ENCODE measurements at places on chromosomes 13 and 19.

- no peak for DNase-seq
Observed at GRCh38 chr19:41870401-41870873, 6.6 kb upstream of the CD79A start.

- DNase-seq: no peak
Observed at GRCh38 chr19:19661675-19662251, 1.7 kb downstream of the ATP13A1 start.

- DNase-seq: no peak
Observed at GRCh38 chr19:12581100-12581499, 29.5 kb downstream of the ZNF490 start.

DNA sequence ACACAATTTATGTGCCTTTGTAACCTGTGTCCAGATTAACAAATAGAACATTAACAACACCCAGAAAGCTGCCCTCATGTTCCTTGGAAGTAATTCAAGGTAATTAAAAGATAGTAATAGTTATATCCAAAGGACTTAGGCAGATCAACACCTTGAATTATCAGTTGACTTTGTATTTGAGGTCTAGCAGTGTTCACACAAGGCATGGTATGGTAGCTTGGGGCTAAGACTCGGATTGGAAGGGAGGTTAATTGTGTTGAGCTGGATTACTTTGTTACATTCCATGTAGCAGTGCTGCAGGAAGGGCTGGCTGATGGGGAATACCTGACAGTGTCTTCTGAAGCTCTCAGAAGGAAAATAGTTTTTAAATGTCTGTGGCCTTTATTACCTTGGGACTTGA is 16.8 kb downstream of the SLC25A15 start:
- DNase-seq: no peak

- DNase-seq: no peak
Observed at GRCh38 chr19:1228161-1228957, 9.4 kb downstream of the CBARP start.

DNA sequence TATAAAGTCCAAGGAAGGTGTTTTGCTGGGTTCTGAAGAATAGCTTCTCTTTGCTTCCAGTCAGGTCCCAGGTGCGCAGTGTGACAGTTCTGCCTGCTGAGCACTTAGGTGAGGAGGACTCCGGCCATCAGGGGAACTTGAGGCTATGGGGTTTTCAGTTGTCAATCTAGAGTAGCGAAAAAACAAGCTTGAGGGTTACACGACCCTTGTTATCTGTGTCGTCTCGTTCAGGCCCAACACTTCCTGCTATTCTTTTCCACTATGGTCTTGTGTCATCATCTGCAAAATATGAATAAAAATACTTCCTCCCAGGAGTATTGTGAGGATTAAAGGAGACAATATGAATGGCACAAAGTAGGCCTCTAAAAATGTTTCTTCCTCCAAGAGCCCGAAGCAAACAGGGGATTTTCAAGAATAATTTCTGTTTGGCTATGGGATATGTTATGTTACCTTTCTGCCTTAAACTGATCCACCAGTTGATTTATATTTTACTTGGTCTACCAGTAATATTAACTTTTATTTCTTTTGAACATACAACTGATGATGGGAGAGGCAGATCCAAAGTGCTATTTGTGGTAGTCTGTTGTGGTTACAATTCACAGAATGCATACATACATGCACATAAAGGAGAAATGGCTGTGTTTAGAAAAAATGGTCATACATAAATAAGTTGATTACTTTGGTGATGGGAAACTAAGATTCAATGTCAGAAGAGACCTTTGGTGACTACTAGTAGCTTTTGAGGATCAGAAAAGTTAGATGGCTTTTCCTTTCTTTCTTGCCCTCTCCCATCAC is 40.5 kb upstream of the RCBTB2 start:
- no peak for DNase-seq

DNA sequence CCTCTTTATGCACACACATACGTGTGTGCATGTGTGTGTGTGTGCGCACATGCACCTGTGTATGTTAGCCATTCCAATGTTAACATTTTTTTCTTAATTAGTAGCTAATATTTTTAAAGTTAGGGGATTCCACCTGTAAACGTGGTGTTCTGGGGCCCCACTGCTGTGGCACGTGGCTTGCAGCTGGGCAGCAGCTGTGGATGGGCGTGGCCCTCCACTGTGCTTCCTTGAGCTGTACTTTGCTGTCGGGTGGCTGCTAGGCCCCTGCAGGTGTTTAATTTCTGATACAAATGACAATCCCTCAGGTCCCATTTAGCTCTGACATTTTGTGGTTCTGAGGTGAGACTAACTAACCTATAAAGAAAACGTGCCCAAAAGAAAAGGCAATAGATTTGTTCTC is 58.9 kb upstream of the GJB6 start:
- DNase-seq: no peak

DNA sequence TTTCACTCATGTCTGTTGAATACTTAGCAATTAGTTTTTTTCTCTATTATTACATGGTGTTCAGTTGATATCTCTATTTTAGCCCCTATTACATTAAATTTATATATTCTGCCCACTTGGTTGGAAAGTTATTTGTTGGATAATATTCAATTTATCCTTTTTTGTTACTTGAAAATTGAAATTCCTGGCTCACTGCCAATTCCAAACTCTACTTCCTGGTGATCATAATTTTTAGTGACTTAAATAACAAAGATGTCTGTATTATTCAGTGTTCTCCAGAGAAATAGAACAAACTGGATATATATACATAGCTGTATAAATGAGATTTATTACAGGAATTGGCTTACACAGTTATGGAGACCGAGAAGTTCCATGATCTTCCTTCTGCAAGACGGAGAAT is 93.6 kb downstream of the GPC5 start:
- no peak for DNase-seq

- DNase-seq: no peak
Observed at GRCh38 chr13:27522847-27523246, 72.5 kb upstream of the MTIF3 start.

DNA sequence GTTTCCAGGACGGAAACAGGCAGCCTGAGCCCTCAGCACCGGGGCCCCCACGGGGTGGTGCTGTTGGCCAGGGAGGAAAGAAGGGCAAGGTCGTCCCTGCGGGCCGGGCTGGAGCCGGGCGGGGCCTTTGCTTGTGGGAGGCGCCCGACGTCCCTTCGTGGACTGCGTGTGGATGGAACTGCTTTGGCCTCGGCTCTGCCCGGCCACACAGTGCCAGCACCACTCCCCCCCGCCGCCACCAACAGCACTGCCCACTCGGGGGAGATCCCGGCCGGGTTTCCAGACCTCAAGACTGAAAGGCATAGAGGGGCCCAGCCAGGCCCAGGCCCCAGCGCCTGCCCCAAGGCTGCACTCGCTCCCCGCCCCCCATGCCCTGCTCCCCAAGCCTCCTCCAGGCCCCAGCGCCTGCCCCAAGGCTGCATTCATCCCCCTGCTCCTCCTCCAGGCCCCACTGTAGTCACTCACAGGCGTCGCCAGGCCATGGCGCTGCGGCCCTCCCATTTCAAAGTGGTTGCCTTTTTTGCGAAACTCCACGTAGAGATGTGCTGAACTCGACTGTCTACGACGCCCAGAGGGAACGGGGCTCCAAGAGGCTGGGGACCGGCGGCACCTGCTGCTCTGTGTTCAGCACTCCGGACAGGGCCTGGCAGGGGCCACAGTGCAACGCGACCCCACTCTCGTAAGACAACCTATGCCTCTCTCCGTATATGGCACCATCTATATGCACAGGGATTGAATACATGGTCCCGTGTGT is 22.5 kb downstream of the C13orf46 start:
- DNase-seq: peak; percentile 68

DNA sequence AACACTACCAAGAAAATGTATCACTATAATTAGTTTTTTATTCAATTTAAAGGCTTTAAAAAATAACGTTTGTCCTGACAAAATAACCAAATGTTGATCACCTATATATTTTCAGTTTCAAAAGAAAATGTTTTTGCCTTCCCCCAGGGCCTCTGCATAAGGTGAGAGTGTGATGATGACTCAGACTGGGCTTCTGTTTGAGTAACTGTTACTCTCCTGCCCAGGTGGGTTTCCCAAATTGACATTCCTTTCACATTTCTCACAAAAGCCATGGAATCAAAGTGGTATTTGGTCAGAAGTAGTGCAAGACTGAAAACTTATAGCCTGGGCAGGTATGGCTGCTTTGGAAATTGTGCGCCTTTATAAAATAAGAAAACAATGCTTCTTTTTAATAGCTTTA is 180.6 kb downstream of the COG6 start:
- DNase-seq: no peak

DNA sequence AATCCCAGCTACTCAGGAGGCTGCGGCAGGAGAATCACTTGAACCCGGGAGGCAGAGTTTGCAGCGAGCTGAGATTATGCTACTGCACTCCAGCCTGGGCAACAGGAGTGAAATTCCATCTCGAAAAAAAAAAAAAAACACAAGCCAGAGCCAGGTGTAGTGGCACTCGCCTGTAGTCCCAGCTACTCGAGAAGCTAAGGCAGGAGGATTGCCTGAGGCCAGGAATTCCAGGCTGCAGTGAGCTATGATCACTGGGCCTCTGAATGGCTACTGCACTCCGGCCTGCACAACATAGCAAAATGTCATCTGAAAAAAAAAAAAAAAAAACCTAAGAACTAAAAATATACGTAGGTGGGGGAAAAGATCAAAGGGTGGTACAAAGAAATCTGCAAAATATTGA is 19.4 kb downstream of the EPS15L1 start:
- DNase-seq: no peak

- no peak for DNase-seq
Observed at GRCh38 chr13:27621116-27621365, 651 bp upstream of the POLR1D start.

DNA sequence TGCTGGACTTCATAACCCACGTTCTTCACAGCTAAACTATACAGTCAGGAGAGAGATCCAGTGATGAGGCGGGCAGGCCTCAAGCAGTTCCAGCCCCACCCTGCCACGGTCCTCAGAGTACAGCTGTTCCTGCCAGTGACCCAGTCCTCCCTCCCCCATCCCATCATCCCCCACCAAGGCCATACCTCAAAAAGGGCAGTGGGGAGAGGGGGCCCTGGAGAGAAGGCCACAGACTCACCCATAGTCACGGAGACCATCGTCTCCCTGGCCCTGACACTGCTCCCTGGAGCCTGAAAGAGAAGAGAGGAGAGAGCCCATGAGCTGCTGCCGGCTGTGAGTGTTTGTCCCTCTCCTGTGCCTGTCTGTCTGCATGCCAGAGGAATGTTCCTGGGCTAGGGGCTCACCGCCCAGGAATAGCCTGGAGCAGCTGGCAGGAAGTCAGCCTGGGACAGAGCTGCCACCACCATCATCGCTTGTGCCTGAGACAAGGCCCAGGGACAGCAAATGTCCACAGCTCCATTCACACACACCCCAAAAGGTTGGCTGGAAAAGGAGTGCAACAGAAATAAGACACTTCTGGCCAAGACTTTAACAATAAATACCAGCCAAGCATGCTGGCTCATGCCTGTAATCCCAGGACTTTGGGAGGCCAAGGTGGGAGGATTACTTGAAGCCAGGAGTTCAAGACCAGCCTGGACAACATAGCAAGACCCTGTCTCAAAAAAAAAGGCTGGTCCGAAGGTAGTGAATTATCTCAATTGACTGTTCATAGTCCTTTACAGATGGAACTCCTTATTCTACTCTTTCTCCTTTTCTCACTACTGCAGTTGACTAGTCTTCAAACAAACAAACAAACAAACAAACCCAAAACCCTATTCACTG is 6.4 kb downstream of the C19orf47 start:
- no peak for DNase-seq

DNA sequence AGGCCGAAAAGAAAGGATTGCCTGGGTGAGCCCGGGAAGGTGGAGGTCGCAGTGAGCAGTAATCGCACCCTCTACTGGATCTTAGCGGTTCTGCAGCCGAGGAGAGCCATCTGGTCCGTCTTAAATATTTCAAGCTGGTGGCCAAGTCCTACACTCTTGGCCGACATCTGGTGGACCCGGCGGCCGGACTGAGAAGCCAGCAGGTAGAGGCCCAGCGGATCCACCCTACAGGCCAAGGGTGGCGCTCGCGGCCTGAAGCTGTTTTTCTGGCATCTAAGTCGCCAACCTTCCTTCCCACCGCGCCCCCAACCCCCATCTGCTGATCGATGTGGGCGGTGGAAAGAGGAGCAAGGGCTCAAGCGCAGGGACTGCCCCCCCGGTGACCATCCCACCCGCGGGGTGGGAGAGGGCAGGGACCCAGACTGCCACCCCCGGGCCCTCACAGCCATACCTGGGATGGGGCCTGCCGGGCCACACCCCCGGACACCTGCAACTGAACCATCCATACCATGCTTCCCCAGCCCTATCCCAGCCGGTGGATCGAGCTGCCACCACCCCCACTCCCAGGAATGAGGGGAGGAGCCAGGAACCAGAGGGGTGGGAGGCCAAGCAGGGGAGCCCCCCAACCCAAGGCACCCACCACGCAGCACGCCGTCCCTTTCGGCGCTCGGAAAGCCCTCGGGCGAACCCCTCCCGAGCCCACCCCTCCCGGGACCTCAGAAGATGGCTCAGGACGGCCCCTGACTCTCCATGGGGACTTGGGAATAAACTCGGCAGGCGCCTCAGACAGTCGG is 46.3 kb upstream of the ZNF730 start:
- no peak for DNase-seq

DNA sequence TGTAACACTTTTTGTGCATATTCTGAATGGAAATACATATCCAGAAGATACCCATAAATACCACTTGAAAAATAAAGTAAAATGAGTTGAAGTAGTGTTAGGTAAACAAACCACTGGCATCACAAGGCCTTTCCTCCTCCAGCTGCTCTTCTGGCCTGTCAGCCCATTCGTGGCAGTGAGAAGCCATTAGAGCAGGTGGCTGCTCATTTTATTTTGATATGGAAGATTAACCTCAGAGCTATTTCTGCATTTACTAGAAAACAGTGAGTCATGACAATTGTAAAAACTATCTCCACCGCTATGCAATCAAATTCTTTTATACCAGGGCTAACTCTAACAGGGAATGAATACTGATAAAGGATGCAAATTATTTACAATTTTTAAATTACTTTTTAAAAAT is 2898.1 kb downstream of the PCDH9 start:
- no peak for DNase-seq

GRCh38 chr13:93621051-93621450 is 394.4 kb downstream of the GPC6 start:
- no peak for DNase-seq

DNA sequence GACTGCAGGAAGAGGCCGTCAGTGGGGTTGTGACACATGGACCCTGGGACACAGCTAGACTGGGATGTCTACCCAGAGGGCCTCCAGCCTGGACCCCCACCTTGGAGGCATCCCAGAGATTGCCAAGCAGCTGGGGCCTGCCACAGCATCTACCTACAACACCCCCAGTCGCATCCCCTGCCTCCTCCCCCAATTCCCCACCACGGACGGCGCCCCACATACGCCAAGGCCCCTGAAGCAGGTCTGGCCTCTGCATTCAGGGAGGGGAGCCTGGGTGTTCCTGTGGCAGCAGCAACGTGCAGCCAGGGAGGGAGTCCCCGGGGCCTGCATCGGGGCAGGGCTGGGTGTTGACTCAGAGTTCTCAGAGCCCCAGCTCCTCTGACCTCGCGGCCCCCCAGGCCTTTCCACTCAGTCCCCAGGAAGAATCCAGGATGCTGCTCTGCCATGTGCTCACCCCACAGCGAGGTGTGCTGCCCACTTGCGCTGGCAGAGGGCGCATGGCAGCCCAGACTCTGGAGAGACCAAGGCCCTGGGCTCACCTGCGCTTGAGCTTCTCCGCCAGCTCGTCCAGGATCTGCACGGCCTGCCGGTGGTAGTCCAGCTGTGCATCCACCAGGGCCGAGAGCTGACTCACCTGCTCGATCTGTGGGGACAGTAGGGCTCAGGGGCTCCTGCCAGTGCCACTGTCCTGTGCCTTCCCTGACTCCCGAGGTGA is 19.6 kb downstream of the MPND start:
- no peak for DNase-seq

GRCh38 chr13:75294110-75294509 is 187.9 kb downstream of the TBC1D4 start:
- DNase-seq: no peak

Measured in endothelial cell (in vitro differentiated cells).